Left ventricle myocardium inferior (tissue), 1 donor: ENCODE measurements at places on chromosomes 3 and 15. TPM values are rescaled to one million over a fixed set of nuclear protein-coding genes. Genes with fewer than 3 reads are reported as not detected.

Gene TUSC7
- total RNA-seq: not detected

Gene APBA2
- total RNA-seq: 0.38 TPM

Gene APOD
- total RNA-seq: 92.5 TPM

Gene FANCD2OS
- total RNA-seq: not detected

Gene CFAP92
- 0.25 TPM for total RNA-seq

Gene STRC
- total RNA-seq: not detected

Gene MAGI1
- total RNA-seq: 36.6 TPM

DNA sequence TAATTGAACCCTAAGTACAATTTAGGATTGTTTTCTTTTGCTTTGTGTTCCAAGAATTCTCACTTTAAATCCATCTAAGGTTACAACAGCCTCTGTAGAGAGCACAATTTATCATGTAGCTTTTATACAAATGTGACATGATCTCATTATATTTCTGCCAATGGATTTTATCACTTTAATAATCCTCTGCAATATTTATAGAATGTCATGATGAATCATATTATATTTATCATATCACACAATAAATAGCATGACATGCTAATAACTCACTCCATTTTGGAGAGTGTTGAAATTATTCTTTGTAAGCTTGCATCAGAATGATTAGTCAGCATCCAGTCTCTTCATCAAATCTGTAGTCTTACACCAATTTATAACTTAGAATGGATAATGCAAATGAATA lies 280.6 kb upstream of the ZNF717 start:
- H3K4me3 ChIP-seq: no peak overlapping the region
- DNase-seq: no peak
- H3K4me1 ChIP-seq: no peaks in the 10 kb centered on the region
- no peak overlapping the region for H3K27ac ChIP-seq

DNA sequence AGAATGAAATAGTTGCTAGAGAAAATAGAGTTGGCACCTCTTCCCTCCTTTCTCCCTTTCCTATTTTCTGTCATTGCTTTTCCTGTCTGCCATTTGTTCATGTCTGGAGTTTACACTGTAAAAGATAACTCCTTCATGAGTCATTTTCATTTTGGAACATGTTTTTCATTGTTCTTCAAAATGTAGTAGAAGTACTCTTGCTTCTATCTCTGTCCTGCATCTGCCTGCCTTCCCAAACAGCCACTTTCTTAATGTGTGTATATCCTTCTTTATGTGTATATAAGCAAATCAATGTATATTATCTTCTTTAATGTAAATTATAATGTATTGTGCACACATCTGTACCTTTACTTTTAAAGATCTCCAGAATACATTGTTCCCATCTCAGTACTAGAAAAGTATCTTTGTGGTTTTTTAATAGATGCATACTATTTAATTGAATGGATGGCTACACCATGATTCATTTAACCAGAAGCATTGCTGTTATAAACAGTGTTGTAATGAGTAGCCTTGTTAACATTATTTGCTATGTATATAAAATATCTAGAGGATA lies 41.1 kb downstream of the TSC22D2 start:
- peak overlapping the region; percentile 14 for H3K27ac ChIP-seq
- H3K27me3 ChIP-seq: no peaks in the 10 kb centered on the region
- DNase-seq: no peak
- no peaks in the 10 kb centered on the region for H3K36me3 ChIP-seq
- H3K4me1 ChIP-seq: peaks cover 74% of the 10 kb centered on the region

GRCh38 chr3:31810991-31811433 lies 170.1 kb downstream of the OSBPL10 start:
- H3K36me3 ChIP-seq: no peaks in the 10 kb centered on the region
- H3K4me3 ChIP-seq: no peak overlapping the region
- H3K27me3 ChIP-seq: no peaks in the 10 kb centered on the region
- no peaks in the 10 kb centered on the region for H3K4me1 ChIP-seq

- no peak overlapping the region for H3K4me3 ChIP-seq
- H3K36me3 ChIP-seq: no peaks in the 10 kb centered on the region
- H3K27ac ChIP-seq: peak overlapping the region; percentile 82
- peaks cover 74% of the 10 kb centered on the region for H3K4me1 ChIP-seq
- H3K27me3 ChIP-seq: peaks cover 9% of the 10 kb centered on the region
Observed at GRCh38 chr3:57160765-57161538, 4.2 kb downstream of the IL17RD start.

GRCh38 chr3:17063596-17063995 lies 178.8 kb downstream of the PLCL2 start:
- no peak overlapping the region for H3K4me3 ChIP-seq
- no peak for DNase-seq
- peaks cover 10% of the 10 kb centered on the region for H3K36me3 ChIP-seq
- no peak overlapping the region for H3K27ac ChIP-seq
- H3K27me3 ChIP-seq: no peaks in the 10 kb centered on the region
- H3K4me1 ChIP-seq: peaks cover 63% of the 10 kb centered on the region

GRCh38 chr15:65476903-65477302 lies 40.6 kb downstream of the DPP8 start:
- no peaks in the 10 kb centered on the region for H3K27me3 ChIP-seq
- H3K27ac ChIP-seq: no peak overlapping the region
- H3K4me3 ChIP-seq: no peak overlapping the region
- DNase-seq: no peak
- H3K36me3 ChIP-seq: peaks cover 93% of the 10 kb centered on the region
- H3K4me1 ChIP-seq: no peaks in the 10 kb centered on the region

GRCh38 chr15:99566157-99566897 lies 543 bp downstream of the MEF2A start:
- peak overlapping the region; percentile 83 for H3K4me3 ChIP-seq
- DNase-seq: peak; percentile 50
- peaks cover 64% of the 10 kb centered on the region for H3K4me1 ChIP-seq
- H3K27me3 ChIP-seq: no peaks in the 10 kb centered on the region
- peak overlapping the region; percentile 100 for H3K27ac ChIP-seq
- H3K36me3 ChIP-seq: no peaks in the 10 kb centered on the region

DNA sequence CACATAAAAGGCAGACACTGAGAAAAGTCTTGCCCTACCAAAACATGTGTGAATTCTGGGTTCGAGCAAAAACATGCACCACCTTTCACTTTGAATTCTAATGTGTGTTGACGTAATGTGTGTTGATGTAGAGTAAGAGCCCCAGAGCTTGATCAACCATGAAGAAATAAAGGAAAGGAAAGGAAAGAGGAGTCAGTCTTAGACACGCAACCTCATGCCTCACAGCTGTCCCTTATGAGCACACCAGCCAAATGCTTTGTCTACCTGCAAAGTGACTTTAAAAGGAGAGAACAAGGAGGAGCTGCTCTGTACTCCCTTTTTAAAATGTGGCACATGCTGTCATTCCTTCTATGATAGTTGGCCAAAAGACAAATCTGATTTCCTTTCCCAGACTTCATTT lies 80.8 kb downstream of the RFTN1 start:
- DNase-seq: no peak
- H3K27ac ChIP-seq: no peak overlapping the region
- H3K27me3 ChIP-seq: no peaks in the 10 kb centered on the region
- H3K4me1 ChIP-seq: peaks cover 40% of the 10 kb centered on the region

GRCh38 chr3:172977696-172978095 lies 163.3 kb downstream of the SPATA16 start:
- H3K4me1 ChIP-seq: peaks cover 3% of the 10 kb centered on the region
- H3K4me3 ChIP-seq: no peak overlapping the region
- H3K36me3 ChIP-seq: no peaks in the 10 kb centered on the region
- no peak overlapping the region for H3K27ac ChIP-seq
- H3K27me3 ChIP-seq: no peaks in the 10 kb centered on the region

GRCh38 chr3:46193436-46193835 lies 14.7 kb downstream of the CCR1 start:
- no peak overlapping the region for H3K27ac ChIP-seq
- no peak overlapping the region for H3K4me3 ChIP-seq
- H3K36me3 ChIP-seq: no peaks in the 10 kb centered on the region
- DNase-seq: no peak

GRCh38 chr3:154775821-154776548 lies 304.1 kb upstream of the MME start:
- no peak overlapping the region for H3K4me3 ChIP-seq
- H3K27me3 ChIP-seq: no peaks in the 10 kb centered on the region
- H3K36me3 ChIP-seq: no peaks in the 10 kb centered on the region
- DNase-seq: no peak
- no peaks in the 10 kb centered on the region for H3K4me1 ChIP-seq

- H3K27me3 ChIP-seq: no peaks in the 10 kb centered on the region
- no peak overlapping the region for H3K27ac ChIP-seq
- DNase-seq: no peak
- no peak overlapping the region for H3K4me3 ChIP-seq
- H3K4me1 ChIP-seq: peaks cover 6% of the 10 kb centered on the region
- H3K36me3 ChIP-seq: no peaks in the 10 kb centered on the region
Observed at GRCh38 chr3:197907196-197907595, 42.8 kb upstream of the RPL35A start.

GRCh38 chr15:43134157-43134635 lies 810 bp downstream of the TMEM62 start:
- H3K36me3 ChIP-seq: peaks cover 35% of the 10 kb centered on the region
- H3K27ac ChIP-seq: peak overlapping the region; percentile 93
- H3K4me3 ChIP-seq: peak overlapping the region; percentile 97
- peaks cover 28% of the 10 kb centered on the region for H3K4me1 ChIP-seq
- no peaks in the 10 kb centered on the region for H3K27me3 ChIP-seq

GRCh38 chr3:185715091-185715490 lies 109.8 kb downstream of the IGF2BP2 start:
- peaks cover 17% of the 10 kb centered on the region for H3K4me1 ChIP-seq
- H3K27ac ChIP-seq: no peak overlapping the region
- H3K27me3 ChIP-seq: no peaks in the 10 kb centered on the region
- no peaks in the 10 kb centered on the region for H3K36me3 ChIP-seq
